Right ventricle myocardium inferior (tissue), 1 donor: ENCODE measurements at places on chromosomes 1 and 21. TPM values are rescaled to one million over a fixed set of nuclear protein-coding genes. Genes with fewer than 3 reads are reported as not detected.

CGN gene
- 0.22 TPM for total RNA-seq

DNA sequence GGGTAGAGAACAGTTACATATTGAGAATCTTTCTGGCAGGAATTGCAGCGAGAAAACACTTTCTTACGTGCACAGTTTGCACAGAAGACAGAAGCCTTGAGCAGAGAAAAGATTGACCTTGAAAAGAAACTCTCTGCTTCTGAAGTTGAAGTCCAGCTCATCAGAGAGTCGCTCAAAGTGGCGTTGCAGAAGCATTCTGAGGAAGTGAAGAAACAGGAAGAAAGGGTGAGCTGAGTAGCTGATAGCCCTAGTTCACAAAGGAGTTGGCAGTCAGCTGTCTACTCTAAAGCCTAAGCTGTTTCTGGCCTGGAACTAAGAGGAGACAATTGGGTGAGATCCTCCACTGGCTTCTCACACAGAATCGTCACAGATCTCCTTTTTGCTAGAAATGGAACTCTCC, 20.3 kb upstream of the SH3BGRL3 start:
- DNase-seq, result no peak

APOBEC4 gene
- total RNA-seq, result not detected

C1orf53 gene
- 4.9 TPM for total RNA-seq

DNA sequence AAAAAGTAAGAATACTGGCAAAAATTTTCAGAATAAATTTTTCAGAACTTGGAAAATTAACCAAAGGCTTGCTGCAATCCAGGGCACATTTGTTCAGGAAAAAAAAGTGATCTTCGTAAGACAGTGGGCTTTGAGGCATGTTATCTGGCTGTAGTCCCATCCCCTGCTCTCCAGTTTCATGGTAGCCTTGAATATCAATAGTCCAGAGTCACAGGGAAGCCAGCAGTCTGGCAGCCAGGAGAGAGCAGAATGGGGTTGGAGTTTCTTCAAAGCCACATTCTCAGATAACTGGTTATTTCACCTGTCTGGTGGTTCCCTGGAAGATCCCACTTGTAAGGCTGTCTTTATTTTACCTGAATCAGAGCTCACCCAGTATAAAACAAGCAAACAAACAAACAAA, 669.3 kb downstream of the MATN1 start:
- no peak for DNase-seq

GRCh38 chr21:28993293-28993629, 584 bp upstream of the LTN1 start:
- DNase-seq, result no peak

DNA sequence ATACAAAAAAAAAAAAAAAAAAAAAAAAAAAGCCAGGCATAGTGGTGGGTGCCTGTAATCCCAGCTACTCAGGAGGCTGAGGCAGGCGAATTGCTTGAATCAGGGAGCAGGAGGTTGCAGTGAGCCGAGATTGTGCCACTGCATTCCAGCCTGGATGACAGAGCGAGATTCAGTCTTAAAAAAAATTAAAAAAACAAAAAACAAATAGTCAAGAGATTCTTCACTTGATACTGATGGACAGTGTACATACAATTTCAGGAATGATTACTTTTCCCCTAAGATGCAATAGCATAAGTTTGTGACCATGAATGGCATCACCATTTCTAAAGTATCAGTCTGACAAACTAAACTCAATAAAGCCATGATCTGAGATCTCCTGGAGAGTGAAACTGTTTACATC, 60.8 kb upstream of the IVNS1ABP start:
- DNase-seq, result no peak

AMY1B gene
- total RNA-seq, result not detected

GRCh38 chr1:119623193-119623515, 24.9 kb downstream of the ZNF697 start:
- DNase-seq, result no peak

- DNase-seq, result no peak
Measured at GRCh38 chr1:33902486-33903209, 38.8 kb downstream of the HMGB4 start.

DNA sequence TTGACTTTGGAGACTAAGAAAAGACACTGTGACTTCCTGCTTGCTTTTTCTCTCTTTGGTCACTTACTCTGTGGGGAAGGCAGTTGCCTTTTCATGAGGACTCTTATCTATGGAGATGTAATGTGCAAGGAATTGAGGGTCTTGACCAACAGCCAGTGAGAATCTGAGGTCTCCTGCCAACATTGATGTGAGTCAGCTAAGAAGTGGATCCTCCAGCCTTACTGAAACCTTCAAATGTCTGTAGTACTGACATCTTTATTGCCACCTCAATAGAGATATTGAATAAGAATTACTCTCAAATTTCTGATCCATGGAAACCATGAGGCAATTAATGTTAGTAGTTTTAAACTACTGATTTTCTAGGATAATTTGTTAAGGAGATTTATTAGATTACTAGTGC, 598.4 kb downstream of the ADGRL2 start:
- no peak for DNase-seq

DNA sequence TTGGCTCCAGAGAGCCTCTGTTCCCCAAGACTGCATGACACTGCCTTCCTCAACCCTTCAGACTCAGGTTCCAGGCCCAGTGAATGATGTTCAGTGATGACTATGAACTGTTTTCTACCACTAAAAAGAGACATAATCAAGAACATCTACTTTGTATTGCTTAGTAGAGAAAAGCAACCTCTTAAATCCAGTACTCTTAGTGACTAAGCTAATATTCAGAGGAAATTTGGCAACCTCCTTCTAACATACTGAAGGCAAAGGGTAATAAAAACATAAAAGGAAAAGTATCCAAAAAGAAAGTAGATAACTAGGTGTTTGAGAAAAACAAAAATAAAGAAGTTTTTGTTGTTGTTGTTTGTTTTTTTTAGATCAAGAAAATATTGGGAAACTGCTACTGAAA, 153.3 kb upstream of the RUNX1 start:
- no peak for DNase-seq

- DNase-seq, result peak; percentile 71
Measured at GRCh38 chr1:8351693-8352470, 34.0 kb downstream of the SLC45A1 start.

DNA sequence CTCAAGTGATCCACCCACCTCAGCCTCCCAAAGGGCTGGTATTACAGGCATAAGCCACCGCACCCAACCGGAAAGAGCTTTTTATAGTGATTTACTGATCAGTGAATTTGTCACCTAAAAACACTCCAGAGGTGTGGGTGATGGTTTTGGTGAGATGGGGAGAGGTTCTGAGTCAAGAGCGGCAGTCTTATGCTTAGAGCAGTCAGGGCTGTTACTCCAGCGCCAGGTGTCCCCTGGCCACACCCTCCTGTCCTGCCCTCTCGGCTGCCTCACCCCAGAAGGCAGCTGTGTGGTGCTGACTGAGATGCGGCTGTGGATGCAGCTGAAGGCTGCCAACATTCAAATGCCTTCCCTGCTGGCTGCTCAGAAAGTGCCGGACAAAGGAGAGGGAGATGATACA, 94.5 kb upstream of the LPGAT1 start:
- DNase-seq, result no peak

- DNase-seq, result no peak
Measured at GRCh38 chr1:6727535-6727934, 25.9 kb upstream of the DNAJC11 start.

PAQR6 gene
- 0.54 TPM for total RNA-seq

PTPN22 gene
- total RNA-seq, result 0.43 TPM

- no peak for DNase-seq
Measured at GRCh38 chr1:41791667-41792484, 126.8 kb downstream of the HIVEP3 start.

DNA sequence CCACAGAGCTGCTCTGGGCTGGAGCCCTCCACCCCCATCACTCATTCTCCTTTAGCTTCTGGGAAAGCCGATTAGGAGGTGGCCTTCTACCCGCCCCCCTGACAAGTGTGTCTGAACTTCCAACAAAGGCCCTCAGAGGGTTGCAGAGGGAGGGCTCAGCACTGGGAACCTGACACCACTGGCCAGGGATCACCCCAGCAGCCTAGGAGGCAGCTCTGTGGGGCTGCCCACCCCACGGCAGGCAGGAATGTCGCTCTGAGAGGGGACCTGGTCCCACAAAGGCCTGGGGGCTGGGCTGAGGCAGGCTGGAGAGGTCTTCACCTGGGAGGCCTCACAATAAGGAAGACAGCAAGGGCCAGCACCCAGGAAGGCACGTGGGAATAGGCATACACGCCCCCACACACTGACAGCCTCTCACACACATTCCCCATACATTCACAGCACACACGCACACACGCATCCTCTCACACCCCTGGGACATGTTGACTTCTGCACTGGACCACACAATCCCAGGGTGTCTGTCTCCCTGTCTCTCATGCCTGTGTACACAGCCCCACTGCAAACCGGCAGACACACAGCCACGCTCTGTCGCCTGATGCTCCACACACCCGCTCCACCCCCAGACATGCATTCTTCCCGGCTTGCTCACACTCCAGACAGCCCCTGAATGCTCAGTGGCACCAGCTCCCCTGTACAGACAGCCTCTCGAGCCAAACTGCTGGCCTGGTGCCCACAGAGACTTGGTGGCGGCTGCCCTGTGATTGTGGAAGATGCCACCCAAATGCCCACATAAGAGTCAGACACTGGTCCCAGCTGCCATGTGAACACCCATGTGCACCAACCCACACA, 30.7 kb downstream of the DMBX1 start:
- DNase-seq, result peak; percentile 58

- DNase-seq, result no peak
Measured at GRCh38 chr1:14366091-14367018, 232.1 kb upstream of the KAZN start.

CD52 gene
- 6.5 TPM for total RNA-seq

DNA sequence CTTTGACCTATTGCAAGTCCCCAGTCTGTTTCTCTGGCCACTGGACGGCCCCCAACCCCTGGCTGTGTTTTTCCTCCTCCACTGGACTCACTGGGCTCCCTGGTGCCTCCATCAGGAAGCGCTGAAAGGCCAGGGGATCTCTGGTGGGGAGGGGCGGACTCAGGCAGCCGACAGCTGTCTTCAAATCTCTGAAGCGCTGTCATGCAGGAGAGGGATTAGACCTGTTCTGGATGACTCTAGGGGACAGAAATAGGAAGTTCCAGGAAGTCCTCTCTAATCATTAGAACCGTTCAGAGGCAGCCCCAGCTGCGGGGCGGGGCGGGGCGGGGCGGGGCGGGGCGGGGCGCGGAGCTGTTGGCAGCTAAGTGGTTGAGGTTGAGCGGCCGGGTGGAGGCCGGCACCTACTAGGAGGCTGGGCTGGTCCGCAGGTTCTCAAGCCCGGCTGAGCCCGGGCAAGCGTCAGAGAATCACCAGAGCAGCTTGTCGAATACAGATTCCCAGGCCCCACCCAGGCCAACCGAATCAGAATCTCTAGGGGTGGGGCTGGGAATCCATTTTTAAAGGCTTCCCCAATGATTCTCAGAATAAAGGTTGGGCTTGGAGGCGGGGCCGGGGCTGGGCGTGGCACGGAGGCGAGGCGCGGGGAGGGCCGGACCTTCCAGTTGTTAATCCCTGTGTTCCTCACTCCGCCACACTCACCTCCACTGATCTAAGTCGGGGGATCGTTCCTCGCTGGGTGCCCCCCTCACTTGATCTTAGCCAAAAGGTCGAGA, 11.4 kb upstream of the PHLDA3 start:
- DNase-seq, result peak; percentile 93

BACH1 gene
- total RNA-seq, result 35.5 TPM

PPIAL4G gene
- total RNA-seq, result not detected

DNA sequence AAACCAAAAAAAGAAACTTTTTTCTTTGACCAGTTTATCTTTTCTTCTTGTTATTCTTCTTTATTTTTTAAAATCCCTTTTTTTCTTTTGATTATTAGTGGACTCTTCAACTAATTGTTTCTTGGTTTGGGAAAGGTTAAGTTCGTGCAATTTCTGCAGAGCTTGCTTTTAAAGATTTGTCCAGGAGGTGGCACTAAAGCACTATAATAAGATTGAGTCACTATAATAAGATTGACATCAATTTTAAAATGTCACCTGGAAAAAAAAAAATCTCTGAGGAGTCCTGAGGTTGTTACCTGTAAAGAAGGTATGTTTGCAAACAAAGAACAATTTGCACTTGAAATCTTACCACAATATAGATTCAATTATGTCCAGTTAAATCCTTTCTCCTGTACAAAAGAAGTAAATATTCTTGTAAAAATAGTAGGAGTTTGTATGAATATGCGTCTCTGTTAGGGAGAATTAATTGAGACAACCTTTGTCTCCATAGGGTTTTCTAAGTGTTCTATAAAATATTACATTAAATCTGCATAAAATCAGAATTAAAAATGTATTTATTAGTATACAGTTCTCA, 166.7 kb downstream of the ADGRL4 start:
- no peak for DNase-seq

ADAMTSL4 gene
- total RNA-seq, result 80.3 TPM
